K562 (cell line): ENCODE measurements at places on chromosomes 3 and 15.

DNA sequence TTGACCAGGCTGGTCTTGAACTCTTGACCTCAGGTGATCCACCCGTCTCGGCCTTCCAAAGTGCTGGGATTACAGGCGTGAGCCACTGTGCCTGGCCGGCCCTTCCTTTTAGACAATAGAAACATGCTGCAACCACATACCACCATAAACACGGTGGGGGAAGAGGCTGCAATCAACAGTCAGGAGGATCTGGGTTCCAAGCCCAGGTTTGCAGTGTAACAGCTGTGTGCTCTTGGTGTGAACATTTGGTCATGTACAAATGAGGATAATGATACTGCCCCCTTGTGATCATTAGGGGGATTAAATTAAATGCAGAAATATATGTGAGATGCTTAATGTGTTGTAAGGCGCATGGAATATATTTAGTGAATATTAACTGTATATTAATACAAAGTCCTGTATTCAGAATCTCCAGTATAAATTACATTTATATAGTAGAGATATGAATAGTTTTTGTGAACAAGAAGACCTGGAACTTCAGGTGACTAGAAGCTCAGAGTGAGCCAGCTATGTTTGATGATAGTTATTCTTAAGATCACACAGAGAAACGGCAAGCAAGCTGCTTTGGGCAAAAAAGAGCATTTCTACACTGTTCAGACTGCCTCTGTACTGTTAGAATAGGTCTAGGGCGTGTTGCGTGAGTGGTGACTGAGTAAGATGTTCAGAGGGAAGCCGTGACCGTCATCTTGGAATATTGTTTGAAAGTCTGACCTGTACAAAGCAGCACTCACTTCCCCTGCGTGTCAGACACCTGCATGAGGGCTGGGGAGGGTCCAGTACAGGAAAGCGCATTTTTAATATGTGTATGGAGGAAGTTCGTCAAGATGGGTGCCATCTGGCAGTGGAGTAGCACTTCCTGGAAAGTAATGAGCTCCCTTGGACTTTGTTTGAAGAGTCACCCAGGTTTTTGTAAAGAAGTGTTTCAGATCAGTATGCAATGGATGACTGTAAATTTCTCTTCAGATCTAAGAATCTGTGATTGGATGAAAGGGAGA lies 125.8 kb downstream of the PGPEP1L start:
- DNase-seq = peak; percentile 50

DNA sequence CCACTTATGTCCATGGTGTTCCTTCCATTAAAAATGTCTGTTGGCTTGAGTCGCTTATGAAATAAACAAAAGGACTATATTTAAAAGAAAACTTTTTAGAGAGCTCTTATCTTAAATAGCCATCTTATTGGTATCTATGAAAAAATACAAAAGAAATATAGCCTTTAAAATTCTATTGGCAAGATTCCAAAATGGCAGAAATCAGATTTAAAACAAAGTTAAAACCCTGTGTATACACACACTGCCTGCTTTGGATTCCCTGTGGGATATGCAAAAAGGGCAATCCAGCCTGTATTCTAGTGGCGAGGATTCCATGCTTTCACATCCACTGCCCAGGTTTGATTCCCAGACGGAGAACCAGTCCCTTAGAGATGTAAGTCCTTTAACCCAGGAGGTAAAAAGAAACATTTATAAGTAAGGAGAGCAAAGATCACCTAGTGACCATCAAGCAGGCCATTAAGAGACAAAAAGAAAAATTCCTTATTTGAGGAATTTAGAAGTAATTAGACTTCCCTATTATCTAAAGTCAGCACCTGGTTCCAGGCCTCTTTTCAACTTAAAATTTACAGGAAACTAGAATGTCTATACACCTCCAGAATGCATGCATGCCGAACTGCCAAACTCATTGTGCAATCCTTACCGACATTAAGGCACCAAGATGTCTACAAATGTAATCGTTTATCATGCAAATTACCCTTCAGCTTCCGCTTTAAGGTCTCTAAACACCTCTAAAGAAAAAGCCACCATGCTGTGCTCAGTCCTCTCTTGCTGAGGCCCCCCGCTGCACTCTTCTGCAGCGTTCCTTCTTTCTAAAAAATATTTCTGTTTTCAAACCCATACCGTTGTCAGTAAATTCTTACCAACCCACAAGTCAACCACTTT lies 69.6 kb upstream of the STRIT1 start:
- no peak for DNase-seq

GRCh38 chr15:73965758-73966113 lies 26.4 kb downstream of the STOML1 start:
- no peak for DNase-seq

DNA sequence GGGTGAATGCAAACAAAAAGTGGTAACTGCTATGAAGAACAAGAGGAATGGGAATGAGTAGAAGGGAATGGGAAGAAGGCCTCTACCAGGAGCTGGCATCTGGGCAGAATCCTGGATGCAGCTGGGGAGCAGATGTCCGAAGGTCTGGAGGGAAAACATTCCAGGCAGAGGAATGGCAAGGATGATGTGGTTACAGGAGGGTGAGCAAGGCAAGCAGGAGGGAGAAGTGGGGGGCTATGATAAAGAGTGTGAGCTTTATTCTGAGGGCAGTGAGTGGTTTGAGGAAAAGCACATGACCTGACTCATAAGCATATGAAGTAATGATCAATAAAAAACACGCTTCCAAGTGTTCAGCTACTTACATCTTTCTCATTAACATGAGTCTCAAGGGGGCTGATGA lies 17.1 kb downstream of the SKIC8 start:
- DNase-seq = no peak
